NCI-H2029 treated with DMSO at 0.1 percent for 48 hours (cell line): ENCODE measurements at places on chromosomes 2 and 18.
A peak's percentile ranks its signal among the peaks of the same experiment; 100 is the strongest.

- no peak for DNase-seq
Measured at GRCh38 chr2:226002438-226002837, 602.9 kb downstream of the NYAP2 start.

- no peak for DNase-seq
Measured at GRCh38 chr2:10720947-10721395, 459 bp upstream of the ATP6V1C2 start.

GRCh38 chr2:147040298-147041120 is 804.3 kb upstream of the ACVR2A start:
- no peak for DNase-seq

GRCh38 chr2:132560562-132560961 is 109.4 kb downstream of the LYPD1 start:
- DNase-seq = peak; percentile 50

GRCh38 chr18:8722946-8723820 is 17.8 kb downstream of the MTCL1 start:
- DNase-seq = no peak

- no peak for DNase-seq
Measured at GRCh38 chr18:70089858-70090257, 115.6 kb downstream of the RTTN start.

GRCh38 chr2:142879151-142879550 is 1.7 kb downstream of the KYNU start:
- no peak for DNase-seq

- DNase-seq = no peak
Measured at GRCh38 chr18:24778810-24779418, 318.5 kb downstream of the HRH4 start.

GRCh38 chr2:230658877-230659652 is 53.6 kb upstream of the CAB39 start:
- no peak for DNase-seq

- no peak for DNase-seq
Measured at GRCh38 chr2:189661957-189662321, 680 bp downstream of the ASNSD1 start.

DNA sequence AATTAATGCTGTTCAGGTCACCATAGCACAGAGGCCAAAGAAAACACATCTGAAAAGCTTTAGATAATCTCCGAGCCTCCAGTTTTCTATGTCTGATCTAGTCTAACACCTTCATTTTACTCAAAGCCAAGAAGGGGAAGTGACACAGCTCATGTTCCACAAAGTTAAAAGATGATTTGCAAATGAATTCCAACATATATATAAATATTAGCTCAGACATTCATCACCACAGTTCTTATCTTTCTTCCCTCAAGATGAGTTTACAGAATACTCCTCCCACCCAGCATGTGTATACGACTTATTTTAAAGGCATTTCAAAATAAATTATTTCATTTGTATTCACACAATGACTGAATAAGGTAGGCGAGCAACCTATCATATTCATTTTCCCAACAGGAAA is 82.4 kb downstream of the AAK1 start:
- DNase-seq = no peak

DNA sequence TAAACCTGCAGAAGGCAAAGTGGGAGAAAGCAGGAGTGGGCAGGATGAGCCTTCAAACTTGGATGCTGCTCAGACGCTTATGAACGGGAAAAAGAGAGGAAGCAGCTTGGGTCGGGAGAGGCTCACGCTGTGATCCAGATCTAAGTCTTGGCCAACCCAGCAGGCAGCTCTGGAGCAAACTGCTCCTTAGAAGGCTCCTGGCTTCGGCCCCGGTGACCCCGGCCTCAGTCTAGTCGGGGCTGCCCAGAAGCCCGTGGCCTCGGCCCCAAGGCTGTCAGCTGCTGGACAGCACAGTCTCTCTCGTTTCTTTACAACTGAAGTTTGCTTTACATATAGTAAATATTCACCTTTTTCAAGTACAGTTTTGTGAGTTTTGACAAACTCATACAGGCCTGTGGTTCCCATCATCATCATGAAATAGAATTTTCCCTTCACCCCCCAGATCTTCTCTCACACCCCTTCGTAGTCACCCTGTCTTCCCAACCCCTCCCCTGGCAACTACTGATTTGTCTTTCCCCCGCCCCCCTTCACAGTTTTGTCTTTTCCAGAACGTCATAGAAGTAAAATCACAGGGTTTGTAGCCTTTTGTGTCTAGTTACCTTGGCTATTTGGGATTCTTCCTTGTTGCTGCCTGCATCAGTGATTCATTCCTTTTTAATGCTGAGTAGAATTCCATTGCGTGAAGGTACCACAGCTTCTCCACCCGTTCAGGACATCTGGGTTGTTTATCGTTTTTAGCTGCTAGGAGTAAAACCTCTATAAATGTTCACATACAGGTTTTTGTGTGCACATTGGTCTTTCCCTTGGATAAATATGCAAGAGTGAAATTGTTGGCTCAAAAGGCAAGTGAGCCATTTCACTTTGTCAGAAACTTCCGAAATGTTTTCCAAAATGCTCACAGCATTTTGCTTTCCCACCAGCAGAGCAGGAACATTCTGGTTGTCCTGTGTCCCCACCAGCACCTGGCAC is 35.1 kb downstream of the MYO7B start:
- no peak for DNase-seq

- DNase-seq = no peak
Measured at GRCh38 chr2:128275498-128276045, 43.1 kb downstream of the HS6ST1 start.

- no peak for DNase-seq
Measured at GRCh38 chr2:230717600-230717999, 5.0 kb downstream of the CAB39 start.

DNA sequence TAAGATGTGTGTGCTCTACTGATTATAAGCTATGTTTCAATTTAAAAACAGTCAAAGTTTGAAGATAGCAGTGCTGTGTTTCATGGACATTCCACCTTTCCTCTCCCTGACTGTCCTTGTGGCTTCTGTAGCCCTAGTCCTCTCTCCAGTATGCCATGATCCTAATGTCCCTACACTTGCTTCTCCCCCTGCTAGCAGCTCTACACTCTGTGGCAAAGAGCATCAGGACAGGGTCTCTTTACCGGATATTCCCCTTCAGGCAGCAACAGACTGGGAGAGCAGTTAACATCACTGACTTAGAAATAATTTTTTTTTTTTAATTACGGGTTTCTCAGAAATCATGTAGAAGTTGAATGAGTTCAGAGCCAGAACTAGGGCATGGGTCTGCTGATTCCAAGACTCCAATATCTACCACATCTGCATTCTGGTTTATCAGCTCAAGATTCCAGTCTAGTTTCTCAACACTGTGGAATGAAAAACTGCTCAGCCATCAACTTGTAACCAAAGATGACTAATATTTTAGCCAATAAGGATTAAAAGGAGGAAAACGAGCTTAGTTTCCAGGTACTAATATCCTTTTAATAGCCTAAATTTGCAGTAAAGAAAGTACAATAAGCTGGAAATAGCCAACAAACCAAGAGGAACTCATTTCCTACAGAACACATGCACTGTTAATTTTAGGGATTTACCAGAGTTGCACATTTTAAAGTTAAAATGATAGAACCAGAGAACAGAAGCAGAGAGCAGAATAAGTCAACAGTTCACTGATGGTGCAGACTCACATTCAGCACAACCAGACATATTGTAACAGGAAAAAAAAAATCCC is 45.2 kb downstream of the TMEM131 start:
- DNase-seq = no peak

DNA sequence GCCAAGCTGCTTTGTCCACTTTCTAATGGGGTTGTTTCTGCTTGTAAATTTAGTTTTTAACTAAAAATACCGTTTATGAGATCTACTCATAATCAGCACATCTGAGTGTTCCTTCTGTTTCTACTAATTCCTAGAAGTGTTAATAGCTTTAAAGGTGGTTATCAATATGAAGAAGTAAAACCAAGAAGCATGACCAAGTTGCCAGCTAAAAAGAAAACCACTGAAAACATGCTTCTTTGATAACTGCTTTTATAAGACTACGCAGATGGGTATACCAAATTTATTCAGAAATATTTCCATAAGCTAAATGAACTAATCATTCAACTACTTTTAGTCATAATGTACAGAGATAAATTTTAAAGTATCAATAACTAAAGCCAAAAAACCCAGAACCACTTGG is 101.8 kb downstream of the C2orf74 start:
- no peak for DNase-seq

DNA sequence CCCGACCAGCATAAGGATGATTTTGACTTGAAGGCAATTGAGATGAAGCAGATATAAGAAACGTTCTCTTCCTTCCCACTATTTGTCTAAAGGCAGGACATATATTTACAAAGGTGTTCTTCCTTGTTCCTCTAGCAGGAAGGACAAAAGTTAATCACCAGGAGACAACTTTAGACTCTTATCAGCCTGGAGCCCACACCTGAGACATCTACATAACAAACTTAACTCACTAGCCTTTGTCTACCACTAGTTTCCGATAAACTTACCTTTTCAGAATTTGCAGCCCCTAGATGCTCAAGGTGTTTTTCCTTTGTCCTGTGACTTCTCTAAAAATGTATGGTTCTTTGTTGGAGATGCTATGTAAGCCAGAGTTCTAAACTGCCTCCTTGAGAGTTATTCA is 1047.8 kb upstream of the NXPH2 start:
- no peak for DNase-seq

DNA sequence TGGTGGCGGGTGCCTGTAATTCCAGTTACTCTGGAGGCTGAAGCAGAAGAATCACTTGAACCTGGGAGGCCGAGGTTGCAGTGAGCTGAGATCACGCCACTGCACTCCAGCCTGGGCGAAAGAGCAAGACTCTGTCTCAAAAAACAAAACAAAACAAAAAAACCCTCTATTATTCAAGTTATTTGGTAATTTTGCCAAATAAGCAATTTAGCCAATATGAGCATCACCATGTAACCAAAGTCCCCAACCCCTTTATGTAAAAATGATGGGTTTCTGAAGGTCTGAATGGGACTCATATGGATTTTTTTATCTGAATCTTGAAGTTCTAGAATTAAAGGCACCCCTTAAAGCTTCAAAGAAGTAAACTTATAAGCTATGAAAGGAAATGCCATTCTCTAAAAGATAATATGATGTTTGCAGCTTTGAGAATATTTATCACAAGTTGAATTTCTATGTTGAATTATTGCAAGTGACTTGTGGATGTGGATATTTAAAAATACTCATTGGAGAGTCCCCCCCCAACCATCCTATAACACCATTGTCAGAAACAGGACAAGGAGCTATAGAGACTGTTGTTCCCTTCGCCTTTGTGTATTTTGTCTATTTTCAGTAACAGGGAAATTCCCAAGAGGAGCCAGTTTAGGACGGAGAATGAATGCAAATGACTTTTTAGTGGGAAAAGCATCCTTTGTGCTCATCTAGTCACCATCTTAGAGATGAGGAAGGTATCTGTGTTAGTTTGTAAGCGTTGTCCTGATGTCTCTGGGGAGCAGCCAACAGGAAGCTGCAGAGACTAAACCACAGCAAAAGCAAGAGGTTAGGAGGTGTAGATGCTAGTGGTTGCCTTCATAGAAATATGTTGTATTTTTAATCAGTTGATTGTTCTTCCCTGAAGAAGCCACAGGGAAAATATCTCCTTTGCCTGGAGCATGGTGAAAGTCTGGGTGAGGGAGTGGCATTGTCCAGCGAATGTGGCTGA is 68.3 kb downstream of the TET3 start:
- DNase-seq = no peak

- no peak for DNase-seq
Measured at GRCh38 chr2:197576631-197577030, 60.8 kb downstream of the MOB4 start.

DNA sequence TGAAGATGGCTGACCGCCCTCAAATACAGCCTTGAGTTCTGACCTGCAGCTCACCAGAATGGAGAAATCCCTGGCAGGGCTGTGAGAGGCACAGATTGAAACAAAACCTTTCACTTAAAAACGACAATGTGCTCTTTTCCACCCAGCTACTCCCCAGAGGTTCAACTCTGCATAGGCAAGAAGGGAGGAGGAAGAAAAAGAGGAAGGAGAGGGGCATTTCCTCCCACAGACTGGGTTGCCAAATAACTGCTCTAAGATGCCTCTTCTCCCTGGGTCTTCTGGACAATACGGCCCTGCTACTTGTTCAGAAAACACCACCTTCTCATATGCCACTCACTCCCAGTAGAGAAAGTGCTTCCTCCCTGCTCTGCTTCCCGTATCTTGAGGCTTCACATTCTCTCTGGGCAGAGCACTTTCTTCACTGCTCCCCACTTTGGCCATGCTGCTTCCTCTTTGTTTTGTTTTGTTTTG is 136.4 kb upstream of the SLC1A4 start:
- no peak for DNase-seq

GRCh38 chr2:235825946-235826345 is 332.1 kb downstream of the AGAP1 start:
- no peak for DNase-seq

DNA sequence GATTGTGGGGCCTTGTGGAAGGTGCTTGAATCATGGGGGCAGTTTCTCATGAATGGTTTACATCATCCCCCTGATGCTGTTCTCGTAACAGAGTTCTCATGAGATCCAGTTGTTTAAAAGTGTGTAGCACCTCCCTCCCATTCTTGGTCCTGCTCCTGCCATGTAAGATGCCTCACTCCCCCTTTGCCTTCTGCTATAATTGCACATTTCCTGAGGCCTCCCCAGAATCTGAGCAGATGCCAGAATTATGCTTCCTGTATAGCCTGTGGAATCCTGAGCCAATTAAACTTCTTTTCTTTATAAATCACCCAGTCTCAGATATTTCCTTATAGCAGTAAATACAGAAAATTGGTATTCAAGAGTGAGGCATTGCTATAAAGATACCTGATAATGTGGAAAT is 15.6 kb upstream of the WDR75 start:
- no peak for DNase-seq

DNA sequence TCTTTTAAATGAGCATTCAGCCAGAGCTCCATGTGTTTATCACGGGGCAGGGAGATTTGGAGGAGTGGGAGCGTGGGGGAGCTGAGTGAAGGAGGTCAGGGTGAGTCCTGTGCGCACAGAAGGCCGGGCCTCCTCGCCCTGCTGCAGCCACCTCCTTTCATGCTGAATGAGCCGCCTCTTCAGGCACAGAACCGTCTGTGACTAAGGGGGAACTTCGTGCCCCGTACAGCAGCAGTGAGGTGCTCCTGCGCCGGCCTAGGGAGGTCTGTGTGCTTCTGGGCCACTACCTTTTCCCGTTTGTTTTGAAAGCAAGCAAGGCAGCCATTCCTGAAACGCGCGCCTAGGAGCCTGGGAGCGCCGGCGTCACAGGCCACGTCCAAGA is 27.1 kb upstream of the ZNF516 start:
- DNase-seq = no peak

DNA sequence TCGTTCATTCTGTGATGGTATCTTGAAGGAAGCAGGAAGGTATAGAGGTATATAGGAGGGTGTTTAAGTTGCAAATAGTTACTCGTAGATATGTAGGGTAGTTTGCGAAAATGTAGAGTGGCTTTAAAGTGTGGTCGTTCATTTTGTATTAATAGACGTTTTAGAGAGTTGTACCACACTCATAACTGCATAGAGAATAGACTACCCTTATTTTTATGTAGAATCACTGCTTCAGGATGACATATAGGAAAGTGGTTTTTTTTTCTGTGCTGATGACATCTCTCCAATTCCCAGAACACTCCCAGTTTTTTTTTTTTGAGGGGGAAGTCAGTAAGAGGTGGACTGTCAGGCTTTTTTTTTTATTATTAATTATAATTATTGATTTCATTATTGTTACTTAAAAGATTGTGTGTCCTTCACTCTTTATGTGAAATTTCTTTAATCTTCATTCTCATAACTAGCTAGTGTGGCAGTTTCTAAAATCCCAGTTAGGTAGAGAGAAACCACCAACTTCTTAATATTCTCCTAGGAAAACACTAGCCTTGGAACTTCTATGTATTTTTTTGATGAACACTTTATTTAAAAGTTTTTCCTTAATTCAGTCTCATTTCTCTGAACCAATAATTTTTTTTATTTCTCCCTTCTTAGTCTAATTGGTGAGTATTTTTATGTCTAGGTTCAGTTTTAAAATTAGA is 1.5 kb downstream of the ACTR3 start:
- no peak for DNase-seq
